ENCODE measurements at places on chromosomes 1 and 21. TPM values are rescaled to one million over a fixed set of nuclear protein-coding genes. Genes with fewer than 3 reads are reported as not detected.

GRCh38 chr1:61294930-61295329 lies 212.6 kb downstream of the NFIA start:
- no peak overlapping the region for H3K4me3 ChIP-seq
- H3K36me3 ChIP-seq, result peaks cover 2% of the 10 kb centered on the region
- no peak overlapping the region for H3K27ac ChIP-seq
- no peak for DNase-seq
- peaks cover 20% of the 10 kb centered on the region for H3K27me3 ChIP-seq
- no peaks in the 10 kb centered on the region for H3K4me1 ChIP-seq

GRCh38 chr1:17759114-17759513 lies 4.0 kb downstream of the ACTL8 start:
- no peaks in the 10 kb centered on the region for H3K4me1 ChIP-seq
- H3K27ac ChIP-seq, result no peak overlapping the region
- no peaks in the 10 kb centered on the region for H3K36me3 ChIP-seq
- H3K4me3 ChIP-seq, result no peak overlapping the region
- no peak for DNase-seq

GRCh38 chr1:111565968-111566367 lies 53.6 kb upstream of the RAP1A start:
- peaks cover 24% of the 10 kb centered on the region for H3K4me1 ChIP-seq
- H3K27ac ChIP-seq, result no peak overlapping the region
- H3K27me3 ChIP-seq, result no peaks in the 10 kb centered on the region
- no peak for DNase-seq
- H3K36me3 ChIP-seq, result peaks cover 5% of the 10 kb centered on the region

The LCE1E gene
- total RNA-seq, result not detected

- DNase-seq, result no peak
- no peaks in the 10 kb centered on the region for H3K36me3 ChIP-seq
- H3K27ac ChIP-seq, result no peak overlapping the region
- H3K27me3 ChIP-seq, result no peaks in the 10 kb centered on the region
- H3K4me1 ChIP-seq, result no peaks in the 10 kb centered on the region
- H3K4me3 ChIP-seq, result no peak overlapping the region
Observed at GRCh38 chr1:22875241-22875640, 97.4 kb downstream of the LACTBL1 start.

GRCh38 chr1:83574791-83575190 lies 424.1 kb downstream of the TTLL7 start:
- no peak overlapping the region for H3K4me3 ChIP-seq
- no peaks in the 10 kb centered on the region for H3K4me1 ChIP-seq
- H3K36me3 ChIP-seq, result no peaks in the 10 kb centered on the region
- H3K27ac ChIP-seq, result no peak overlapping the region
- no peak for DNase-seq
- H3K27me3 ChIP-seq, result no peaks in the 10 kb centered on the region

DNA sequence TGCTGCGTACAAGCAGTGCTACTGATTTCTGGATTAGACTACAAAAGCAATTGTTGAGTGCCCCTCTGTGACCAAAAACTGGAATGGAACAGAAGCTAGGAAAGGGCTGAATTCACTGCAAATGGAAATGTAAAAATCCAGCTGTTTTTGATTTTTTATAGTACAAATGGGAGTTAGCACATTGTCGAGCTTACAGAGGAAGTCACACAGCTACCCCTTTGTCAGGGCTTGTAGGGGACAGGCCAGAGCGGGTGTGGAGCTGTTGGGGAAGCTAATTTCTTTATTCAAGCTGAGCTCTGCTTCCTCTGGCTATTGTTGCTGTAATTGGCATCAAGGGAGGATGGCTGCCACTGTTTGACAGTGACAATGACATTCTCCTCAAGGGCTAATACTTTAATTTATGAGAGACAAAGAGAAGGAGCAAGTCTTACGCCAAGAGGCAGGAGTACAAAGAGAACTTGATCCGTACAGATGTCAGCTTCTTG lies 96.1 kb downstream of the SLC35F3 start:
- DNase-seq, result no peak
- H3K4me1 ChIP-seq, result no peaks in the 10 kb centered on the region
- H3K4me3 ChIP-seq, result no peak overlapping the region
- no peaks in the 10 kb centered on the region for H3K36me3 ChIP-seq
- no peak overlapping the region for H3K27ac ChIP-seq

DNA sequence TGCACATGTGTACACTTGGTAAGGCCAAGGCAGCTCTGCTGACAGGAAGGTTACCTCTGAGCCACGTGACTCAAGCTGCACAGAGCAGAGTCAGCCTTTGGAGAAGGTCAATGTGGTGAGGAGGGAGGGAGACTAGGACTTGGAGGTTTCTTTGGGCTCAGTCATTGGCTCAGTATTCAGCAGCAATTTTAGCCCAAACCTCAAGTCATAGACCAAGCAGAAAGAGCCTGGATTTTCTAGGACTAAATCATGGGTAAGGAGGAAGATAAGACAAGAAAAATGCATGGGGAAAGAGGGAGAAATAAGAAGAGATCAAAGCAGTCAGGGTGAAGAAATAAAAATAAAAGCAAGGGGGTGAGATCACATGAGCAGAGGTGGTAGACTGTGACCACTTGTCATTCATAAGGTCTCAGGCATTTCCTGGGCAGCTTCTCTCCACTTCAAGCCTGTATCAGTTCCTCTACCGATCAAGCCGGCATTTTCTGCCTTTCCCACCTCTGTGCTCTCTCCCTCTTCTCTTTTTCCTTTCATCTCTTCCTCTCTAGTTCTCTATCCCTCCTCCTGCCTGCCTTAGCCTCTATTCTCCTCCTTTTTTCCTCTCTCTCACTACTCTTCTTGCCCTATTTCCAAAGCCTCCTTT lies 51.7 kb upstream of the DUSP10 start:
- peak overlapping the region; percentile 35 for H3K4me3 ChIP-seq
- peak overlapping the region; percentile 91 for H3K27ac ChIP-seq
- no peaks in the 10 kb centered on the region for H3K27me3 ChIP-seq
- peaks cover 1% of the 10 kb centered on the region for H3K36me3 ChIP-seq

DNA sequence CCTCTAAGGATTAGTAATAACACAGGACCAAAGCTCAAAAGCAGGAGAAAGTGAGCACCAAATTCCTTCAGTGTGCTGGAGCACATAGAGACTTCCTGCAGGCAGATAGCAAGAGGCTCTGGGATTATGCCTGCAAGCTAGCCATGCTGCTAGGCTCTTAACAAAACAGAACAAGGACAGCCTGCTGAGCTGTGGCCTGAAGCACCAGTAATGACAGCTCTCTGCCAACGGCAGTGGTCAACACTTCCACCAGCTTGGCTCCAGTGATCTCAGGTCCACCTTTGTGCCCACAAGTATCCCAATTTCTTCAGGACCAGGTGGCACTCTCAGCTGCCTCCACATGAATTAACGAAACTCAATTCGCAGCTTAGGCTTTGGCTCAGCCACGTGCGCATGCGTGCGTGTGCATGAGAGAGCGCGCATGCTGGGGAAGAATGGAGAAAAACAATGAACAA lies 64.2 kb downstream of the SLC45A1 start:
- H3K27ac ChIP-seq, result no peak overlapping the region
- no peak for DNase-seq
- H3K27me3 ChIP-seq, result no peaks in the 10 kb centered on the region
- peaks cover 19% of the 10 kb centered on the region for H3K36me3 ChIP-seq
- H3K4me3 ChIP-seq, result no peak overlapping the region
- H3K4me1 ChIP-seq, result peaks cover 47% of the 10 kb centered on the region

DNA sequence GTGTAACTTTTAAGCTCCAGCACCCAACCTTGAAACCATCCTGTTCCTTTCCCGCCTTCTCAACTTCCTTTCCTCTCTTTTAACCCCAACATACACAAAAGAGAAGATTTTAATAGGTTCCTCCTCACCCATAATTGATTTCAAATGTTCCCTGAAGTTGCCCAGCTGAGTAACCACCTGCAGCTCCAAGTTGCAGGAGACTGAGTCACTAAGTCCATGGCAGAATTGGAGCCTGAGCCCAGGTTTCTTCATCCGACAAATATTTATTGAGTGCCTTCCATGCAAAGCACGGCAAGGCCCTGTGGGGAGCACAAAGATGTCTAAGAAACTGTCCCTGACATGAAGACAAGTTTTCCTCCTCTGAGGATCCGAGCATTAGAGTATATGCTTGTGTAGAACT lies 97.7 kb downstream of the PAPPA2 start:
- no peak overlapping the region for H3K27ac ChIP-seq
- no peaks in the 10 kb centered on the region for H3K27me3 ChIP-seq
- no peaks in the 10 kb centered on the region for H3K36me3 ChIP-seq
- no peak overlapping the region for H3K4me3 ChIP-seq
- no peak for DNase-seq
- no peaks in the 10 kb centered on the region for H3K4me1 ChIP-seq
